ENCODE measurements at places on chromosomes 4 and X.

DNA sequence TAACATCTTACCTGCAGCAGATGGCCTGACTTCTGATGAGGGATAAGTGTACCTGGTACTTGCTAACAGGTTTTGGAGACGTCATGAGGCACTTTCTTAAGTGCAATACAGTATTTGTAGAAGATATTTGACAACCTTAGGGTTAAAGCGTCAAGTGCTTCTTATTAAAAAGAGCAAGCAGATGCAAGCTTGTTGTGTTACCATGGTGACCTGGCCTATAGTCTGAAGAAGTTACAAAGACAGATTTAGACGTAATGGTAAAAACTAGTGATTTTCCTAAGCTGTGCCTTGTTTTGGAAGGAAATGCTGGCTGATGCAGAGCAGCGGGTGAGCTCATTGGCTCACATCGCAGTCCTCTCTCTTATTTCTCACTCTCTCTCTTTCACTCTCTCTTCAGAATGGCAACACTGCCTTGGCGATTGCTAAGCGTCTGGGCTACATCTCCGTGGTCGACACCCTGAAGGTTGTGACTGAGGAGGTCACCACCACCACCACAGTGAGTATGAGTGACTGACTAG lies 243.6 kb downstream of the ANK2 start:
- no peak for DNase-seq

DNA sequence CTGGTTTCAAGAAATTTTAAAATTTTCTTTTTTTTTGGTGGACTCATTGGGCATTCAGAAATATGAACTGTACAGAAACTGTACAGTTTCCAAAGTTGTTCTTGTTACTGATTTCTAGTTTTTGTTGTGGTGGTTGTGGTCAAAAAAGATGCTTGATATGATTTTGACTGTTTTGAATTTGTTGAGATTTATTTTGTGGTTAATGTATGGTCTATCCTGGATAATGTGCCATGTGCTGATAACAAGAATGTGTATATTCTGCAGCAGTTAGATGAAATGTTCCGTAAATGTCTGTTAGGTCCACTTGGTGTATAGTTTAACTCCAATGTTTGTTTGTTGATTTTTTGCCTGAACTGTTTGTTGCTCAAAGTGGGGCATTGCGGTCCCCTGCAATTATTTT lies 127.6 kb upstream of the NUDT6 start:
- no peak for DNase-seq

- no peak for DNase-seq
These were observed 120.9 kb downstream of the CHIC2 start for GRCh38 chr4:53943345-53944085.

- DNase-seq, result no peak
These were observed 423 bp downstream of the CRMP1 start for GRCh38 chr4:5892323-5893003.

GRCh38 chr4:76275486-76276124 lies 24.1 kb downstream of the FAM47E start:
- DNase-seq, result no peak

DNA sequence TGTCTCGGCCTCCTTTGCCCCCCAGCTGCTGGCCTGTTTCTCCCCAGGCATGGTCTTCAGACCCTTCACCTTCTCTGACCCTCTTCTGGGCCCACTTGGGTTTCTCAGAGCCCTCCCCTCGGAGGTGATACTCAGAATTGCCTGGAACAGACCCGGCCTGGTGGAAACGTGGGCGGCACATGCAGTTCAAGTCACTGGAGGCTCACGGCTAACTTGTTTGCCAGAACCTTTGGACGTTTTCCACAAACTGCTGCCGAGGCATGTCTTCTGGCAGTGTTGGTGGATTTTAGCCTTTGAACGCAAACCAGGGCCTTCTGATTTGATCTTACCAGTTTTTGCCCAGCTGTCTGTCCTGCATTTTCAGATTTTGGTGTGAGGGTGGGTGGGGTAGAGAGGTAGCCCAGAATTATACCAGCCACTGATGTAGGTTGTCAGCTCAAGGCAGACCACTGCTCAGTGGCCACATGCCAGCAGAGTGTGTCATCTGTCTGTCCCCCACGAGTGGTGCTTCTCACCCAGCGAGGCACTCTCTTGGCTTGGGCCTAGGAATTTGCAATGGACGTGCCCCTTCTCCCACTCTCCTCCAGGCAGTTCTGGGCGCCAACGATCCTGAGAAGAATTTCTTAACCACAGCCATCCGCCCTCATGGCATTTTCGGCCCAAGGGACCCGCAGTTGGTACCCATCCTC lies 32.5 kb upstream of the ZNF185 start:
- DNase-seq, result no peak

GRCh38 chr4:14182148-14182547 lies 554.6 kb upstream of the BOD1L1 start:
- no peak for DNase-seq

- DNase-seq, result no peak
These were observed 459.7 kb upstream of the FAT1 start for GRCh38 chr4:187183346-187183745.

GRCh38 chr4:43992552-43992951 lies 456.1 kb downstream of the KCTD8 start:
- DNase-seq, result no peak

- no peak for DNase-seq
These were observed 468.9 kb downstream of the GRIA2 start for GRCh38 chr4:157689476-157689875.

DNA sequence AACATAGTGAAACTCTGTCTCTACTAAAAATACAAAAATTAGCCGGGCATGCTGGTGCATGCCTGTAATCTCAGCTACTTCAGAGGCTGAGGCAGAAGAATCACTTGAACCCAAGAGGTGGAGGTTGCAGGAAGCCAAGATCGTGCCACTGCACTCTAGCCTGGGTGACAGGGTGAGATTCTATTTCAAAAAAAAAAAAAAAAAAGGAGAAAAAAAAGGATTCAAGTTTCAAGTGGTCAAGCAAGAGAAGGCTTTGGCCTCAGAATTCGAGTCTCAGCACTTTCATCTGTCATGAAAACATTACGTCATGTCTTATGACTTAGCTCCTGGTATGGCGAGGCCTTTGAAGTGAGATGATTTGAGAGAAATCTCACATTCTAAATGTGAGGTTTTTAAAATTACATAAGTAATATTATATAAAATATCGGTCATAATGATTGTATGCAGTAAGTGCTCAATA lies 21.2 kb upstream of the DHRSX start:
- DNase-seq, result no peak

DNA sequence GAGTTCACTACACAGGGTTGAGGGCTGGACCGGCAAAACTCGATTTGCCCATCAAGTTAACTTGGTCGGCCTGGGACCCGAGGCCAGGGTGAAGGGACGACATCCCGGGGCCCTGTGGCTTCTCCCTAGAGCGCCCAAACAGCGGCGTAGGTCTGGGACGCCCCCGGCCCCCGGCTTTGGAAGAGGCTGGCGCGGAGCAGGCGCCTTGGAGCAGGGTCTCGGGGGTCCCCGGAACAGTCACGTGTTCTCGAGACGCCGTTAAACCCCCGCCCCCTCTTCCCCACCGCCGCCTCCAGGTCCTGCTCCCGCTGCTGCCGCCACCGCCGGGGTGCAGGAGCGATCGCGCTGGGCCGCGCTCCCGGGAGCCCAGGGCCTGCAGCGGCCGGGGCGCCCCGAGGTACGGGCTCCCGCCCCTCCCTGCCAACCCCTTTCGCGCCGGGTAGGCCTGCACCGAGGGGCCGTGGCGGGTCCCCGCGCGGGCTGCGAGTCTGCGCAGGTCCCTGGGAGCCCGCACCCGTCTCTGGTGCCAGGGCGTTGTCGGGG lies at the start of gene NPY5R:
Gene NPY5R, plus strand, starts transcription at position 289 of the 543 bp plus-strand sequence. CDS start 6,382 bp downstream, outside the sequence.
- DNase-seq, result no peak

- no peak for DNase-seq
These were observed 3.3 kb upstream of the GASK1B start for GRCh38 chr4:158176108-158176507.

GRCh38 chrX:153969904-153970356 lies 1.7 kb downstream of the HCFC1 start:
- DNase-seq, result no peak

DNA sequence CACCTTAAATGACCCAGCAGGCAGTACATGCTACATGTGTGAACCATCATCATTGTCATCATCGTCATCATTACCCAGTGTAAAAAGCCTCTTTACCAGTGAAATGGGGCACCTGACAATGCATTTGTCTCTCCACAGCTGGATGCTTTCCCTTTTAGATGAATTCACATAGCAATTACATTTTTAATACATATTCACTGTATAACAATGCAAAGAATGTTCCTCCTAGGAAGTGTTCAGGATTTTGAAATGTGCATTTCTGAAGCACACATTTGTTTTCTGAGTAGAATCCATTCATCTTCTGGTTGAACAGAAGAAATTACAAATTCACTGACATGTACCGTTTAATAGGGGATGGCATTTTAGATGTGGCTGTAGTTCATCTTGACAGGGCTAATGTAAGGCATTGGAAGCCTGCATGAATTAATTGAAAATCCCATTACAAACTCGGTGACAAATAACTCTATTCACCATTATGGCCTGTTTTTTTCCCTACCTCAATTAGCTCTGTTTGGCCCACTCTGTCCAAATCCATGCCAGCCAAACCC lies 111.1 kb downstream of the SH3RF1 start:
- DNase-seq, result no peak

DNA sequence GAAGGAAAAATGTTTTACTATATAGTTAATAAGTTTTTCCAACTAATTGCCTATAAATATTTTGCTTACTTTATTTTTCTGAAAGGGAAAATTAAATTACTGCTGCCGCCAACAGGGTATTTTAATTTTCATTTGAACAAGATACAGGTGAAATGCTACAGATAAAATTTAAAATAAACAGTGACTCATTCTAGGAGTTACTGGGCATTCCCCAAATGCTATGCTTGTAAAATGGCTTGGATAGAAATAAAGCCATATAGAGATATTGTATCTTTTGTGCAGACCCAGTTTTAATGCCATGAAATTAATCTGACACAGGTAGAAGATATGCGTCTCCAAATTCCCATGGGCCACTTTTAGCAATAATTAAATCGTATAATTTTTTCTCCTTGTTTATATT lies 144.5 kb downstream of the NAP1L3 start:
- DNase-seq, result no peak

DNA sequence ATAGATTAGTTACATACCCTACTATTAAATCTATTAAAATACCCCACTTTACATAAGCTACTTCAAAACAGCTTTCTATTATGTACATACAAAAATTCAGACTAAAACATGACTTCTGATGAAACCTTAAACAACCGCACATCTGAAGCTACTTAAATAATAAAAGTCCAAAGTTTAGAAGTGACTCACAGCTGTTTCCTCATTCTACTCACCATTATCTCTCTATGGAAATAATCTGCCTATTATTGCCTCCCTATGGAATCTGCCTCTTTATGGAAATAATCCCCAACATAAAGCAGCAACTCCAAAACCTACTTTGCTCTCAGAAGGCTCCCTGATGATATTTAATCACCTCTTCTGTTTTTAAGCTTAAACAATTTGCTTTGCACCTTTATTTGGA lies 15.7 kb upstream of the BANK1 start:
- DNase-seq, result no peak

- DNase-seq, result no peak
These were observed 9.3 kb upstream of the MAOA start for GRCh38 chrX:43646800-43647199.

GRCh38 chr4:56786955-56787354 lies 34.5 kb downstream of the SPINK2 start:
- no peak for DNase-seq

DNA sequence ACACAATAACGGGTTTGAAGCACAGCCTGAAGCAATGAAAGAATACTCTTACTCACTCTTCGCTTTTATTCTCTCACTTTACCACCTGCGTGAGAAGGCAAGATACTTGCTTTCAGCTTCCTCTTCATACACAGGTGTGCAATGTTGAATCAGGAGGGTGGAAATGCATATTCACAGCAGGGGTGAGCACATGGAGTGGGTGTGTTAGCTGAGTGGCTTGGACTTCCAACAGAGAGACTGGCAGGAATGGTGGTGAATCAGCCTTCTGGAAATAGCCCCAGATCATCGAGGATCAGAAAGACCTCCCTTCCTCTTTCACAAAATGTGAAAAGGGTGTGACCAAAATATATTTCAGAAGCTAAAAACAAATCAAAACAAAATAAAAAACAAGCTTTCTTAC lies 521.2 kb downstream of the STIM2 start:
- DNase-seq, result no peak

DNA sequence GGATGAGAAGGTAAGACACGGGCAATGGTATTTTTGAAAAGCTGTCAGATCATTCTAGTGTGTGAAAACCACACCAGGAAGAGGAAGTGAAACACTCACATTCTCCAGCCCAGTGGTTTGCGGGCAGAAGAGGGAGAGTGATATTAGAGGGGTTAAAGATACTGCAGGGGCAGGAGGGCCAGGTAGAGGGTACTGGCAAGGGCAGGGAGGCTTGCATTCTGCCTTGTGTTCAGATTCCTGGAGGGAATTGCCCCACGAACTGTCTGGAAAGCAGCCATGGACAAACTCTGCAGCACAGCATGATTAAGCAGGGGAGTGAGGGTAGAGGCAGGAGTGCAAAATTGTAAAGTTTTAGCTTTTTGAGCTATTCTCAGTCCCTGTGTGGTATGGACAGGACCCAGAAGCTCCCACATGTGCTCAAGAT lies 30.9 kb downstream of the NIPAL1 start:
- DNase-seq, result peak; percentile 76

DNA sequence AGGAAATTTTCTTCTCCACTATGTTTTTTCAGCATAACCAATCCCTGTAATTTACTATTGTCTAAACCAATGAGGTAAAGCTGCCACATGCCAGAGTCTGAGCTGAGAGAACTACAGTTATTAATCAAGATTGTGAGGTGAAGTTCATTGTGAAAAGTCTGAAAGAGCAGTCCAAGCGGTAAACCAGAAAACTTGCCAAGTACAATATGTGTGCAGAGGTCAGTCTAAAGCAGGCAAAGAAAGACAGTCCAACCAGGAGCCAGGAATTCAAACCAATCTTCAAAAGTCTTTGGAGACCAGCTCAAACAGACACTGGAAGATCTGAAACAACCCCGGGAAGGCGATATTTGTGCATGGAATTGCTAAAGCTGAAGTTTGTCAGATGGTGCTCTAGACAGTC lies 229.1 kb upstream of the POU3F4 start:
- no peak for DNase-seq

DNA sequence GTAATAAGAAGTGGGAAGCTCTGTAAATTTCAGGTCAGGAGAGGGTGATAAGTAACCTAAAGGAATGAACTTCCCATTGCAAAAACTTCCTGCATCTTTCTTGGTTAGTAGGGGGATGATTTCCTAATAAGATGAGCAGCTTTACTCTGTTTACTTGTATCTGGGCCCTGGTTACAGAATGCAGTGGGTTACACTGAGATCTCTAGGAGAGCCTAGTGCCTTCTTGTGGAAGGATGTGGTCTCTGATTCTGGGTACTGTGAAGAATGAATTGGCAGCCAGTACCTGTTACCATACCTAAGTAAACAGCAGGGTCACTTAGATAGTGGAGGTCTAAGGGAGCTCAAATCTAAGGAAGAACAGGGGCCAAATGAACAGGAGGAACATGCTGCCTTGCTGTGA lies 320.6 kb downstream of the ARHGAP10 start:
- no peak for DNase-seq

GRCh38 chr4:101973361-101973760 lies 182.8 kb downstream of the BANK1 start:
- DNase-seq, result no peak

- DNase-seq, result no peak
These were observed 15.7 kb downstream of the DAPP1 start for GRCh38 chr4:99832321-99832720.
